Natural killer cell treated with Interleukin-12 subunit alpha and Interleukin-12 subunit beta and Interleukin-15 and Interleukin-18, amount 100 ng/mL, for 72 hours (primary cell): ENCODE measurements at places on chromosomes 4 and X. TPM values are rescaled to one million over a fixed set of nuclear protein-coding genes. Genes with fewer than 3 reads are reported as not detected.
A peak's percentile ranks its signal among the peaks of the same experiment; 100 is the strongest.

DNA sequence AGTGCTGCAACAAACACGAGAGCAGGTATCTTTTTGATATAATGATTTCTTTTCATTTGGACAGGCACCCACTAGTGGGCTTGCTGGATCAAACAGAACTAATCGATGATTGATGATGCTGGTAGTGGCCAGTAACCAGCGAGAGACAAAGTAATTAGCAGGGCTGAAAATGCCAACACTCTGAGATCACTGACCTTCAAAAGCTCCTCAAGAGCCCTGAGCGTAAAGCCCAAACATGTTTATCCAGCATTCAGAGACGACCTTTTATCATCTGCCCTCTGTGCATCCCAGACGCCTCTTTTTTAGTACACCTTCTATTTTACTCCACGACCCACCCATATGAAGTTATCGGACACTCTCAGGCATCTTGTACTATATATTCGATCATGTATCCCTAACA is 186.2 kb downstream of the PRDM5 start:
- no peak overlapping the region for H3K27ac ChIP-seq
- H3K27me3 ChIP-seq, result peaks cover 23% of the 10 kb centered on the region
- H3K4me1 ChIP-seq, result no peaks in the 10 kb centered on the region

- H3K27ac ChIP-seq, result no peak overlapping the region
- no peaks in the 10 kb centered on the region for H3K27me3 ChIP-seq
- no peaks in the 10 kb centered on the region for H3K4me1 ChIP-seq
- no peak overlapping the region for H3K4me3 ChIP-seq
- peaks cover 6% of the 10 kb centered on the region for H3K36me3 ChIP-seq
Observed at GRCh38 chr4:107408968-107409367, 311.1 kb downstream of the PAPSS1 start.

DNA sequence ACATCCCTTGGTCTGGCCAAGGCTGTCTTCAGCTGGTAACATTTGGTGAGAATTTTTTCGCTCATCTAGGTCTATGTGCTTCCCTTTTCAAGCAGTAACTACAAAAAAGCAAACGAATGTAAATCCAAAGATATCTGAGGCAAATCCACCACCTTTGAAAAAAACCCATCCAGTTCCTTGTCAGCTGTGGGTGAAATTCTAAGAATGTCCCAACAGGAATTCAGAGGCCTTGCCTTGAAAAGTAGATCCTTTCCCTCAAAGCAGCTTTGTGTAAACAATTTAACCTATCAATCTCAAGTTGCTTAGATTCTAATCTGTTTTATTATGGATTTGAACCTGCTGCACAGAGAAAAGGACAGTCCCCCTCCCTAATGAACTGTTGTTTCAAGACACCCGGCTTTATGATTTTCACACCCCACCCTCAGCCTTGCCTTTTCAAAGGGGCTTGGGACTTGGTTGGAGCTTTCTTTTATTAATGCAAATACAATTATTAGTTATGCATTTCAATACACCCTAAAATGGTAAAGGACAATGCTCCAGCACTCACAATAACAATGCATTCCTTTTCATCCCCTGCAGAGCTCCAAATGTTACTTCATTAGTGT is 166.6 kb downstream of the LDB2 start:
- no peak overlapping the region for H3K4me3 ChIP-seq
- no peak overlapping the region for H3K27ac ChIP-seq
- DNase-seq, result no peak
- H3K36me3 ChIP-seq, result no peaks in the 10 kb centered on the region

DNA sequence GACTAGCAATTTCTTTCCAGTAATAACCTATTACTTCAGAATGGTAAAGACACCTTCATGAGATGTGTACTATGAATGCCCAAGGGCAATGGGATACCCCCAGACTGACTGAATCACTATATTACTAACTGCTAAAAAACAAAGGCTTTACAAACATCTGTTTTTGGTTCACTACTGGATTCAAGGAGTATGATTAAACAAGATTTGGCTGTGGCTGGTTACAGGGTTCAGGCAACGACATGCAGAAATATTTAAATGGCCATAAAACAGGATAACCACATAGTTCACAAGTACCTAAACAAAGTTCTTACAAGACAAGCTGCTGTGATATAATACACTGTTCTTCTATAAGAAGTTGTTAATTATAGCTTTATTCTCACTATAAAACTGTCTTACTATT is 128.2 kb downstream of the FRYL start:
- peaks cover 47% of the 10 kb centered on the region for H3K4me1 ChIP-seq
- no peak overlapping the region for H3K4me3 ChIP-seq
- H3K27me3 ChIP-seq, result no peaks in the 10 kb centered on the region
- DNase-seq, result no peak

The SPANXB1 gene
- total RNA-seq, result not detected

The NUP62CL gene
- total RNA-seq, result 1.1 TPM

- H3K4me3 ChIP-seq, result no peak overlapping the region
- no peak overlapping the region for H3K27ac ChIP-seq
- H3K36me3 ChIP-seq, result peaks cover 6% of the 10 kb centered on the region
Observed at GRCh38 chr4:150569998-150570535, 11.9 kb upstream of the MAB21L2 start.

The CYLC1 gene
- not detected for total RNA-seq

- peaks cover 5% of the 10 kb centered on the region for H3K27me3 ChIP-seq
- no peak overlapping the region for H3K27ac ChIP-seq
- H3K4me1 ChIP-seq, result no peaks in the 10 kb centered on the region
- no peak for DNase-seq
- no peak overlapping the region for H3K4me3 ChIP-seq
- H3K36me3 ChIP-seq, result peaks cover 8% of the 10 kb centered on the region
Observed at GRCh38 chr4:151951671-151952050, 190.9 kb upstream of the GATB start.

DNA sequence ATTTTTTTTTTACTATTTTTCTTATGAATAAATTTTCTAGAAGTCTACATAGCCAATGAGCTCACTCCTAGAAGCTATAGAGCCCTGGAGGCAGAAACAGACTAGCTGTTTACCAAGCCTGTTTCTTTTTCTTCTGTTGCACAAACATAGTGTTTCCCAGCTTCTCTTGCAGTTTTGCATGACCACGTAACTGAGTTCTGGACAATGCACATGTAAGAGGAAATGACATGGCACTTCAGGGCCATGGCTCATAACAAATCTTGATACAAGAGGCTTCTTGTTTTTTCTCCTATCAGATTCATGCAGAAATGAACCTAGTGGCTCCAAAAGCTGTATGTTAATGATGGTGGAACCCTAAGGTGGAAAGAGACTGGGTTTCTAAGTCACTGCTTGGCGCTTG is 127.4 kb downstream of the ZNF330 start:
- DNase-seq, result no peak
- H3K4me1 ChIP-seq, result no peaks in the 10 kb centered on the region
- H3K27ac ChIP-seq, result no peak overlapping the region
- H3K4me3 ChIP-seq, result no peak overlapping the region

The CFAP299 gene
- total RNA-seq, result not detected

DNA sequence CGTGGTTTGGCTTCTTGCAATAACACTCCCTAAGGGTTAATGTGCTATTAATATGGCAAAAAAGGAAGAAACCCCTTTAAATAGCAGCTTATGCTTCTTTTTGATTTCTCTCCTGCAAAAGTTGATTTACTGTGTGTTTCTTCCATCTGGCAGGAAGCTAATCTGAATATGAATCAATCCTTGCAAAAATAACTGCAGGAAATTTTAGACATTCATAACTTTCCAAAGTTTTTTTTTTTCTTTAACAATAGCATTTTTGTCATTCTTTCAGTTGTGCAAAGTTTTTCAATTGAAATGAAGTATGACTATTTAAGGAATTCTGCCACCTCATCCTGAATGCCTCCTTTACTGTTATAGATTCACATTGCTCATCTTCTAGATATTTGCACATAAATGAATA is 115.6 kb downstream of the SPANXA1 start:
- no peaks in the 10 kb centered on the region for H3K4me1 ChIP-seq
- peaks cover 5% of the 10 kb centered on the region for H3K36me3 ChIP-seq
- H3K27me3 ChIP-seq, result no peaks in the 10 kb centered on the region
- no peak for DNase-seq

DNA sequence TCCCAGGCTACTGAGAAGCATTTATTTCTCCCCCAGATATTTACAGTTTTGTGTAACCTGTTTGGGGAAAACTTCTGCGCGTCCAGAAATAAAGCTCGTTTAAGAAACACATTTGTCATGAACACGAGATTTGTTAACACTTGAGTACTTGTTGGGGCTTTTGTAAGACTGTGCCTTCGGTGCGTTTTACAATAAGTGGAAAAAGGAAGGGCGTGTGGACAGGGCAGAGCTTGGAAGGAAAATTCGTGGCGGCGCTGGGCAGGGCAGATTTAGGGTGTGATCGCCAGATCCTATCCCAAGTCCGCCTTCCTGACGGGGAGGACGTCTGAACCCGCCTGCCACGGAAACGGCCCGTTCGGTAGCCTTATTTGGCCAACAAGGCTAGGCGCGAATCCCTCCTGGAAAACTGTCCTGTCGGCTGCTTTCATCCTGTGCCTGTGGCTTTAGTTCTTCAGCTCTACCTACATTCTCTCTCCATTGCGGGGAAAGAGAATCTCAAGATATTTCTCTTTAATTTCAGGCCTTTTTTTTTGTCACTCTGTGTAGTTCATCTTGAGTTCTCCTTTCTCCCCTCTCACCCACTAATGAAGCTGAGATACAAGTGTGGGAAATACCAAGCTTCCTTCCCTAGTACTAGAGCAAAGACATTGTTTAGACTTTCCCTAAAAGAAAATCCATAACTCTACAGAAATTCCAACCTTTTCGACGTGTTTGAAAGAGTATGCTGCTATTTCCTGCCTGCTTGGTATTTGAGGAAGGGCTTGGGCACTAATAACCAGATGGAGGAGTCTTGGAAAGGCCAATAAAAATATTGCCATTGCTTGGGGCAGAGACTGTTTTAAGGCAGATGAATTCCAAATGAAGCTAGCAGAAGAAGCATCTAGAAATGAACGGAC is 982 bp downstream of the PDLIM5 start:
- peak overlapping the region; percentile 0 for H3K27ac ChIP-seq
- H3K4me3 ChIP-seq, result peak overlapping the region; percentile 86
- DNase-seq, result no peak
- peaks cover 22% of the 10 kb centered on the region for H3K4me1 ChIP-seq

DNA sequence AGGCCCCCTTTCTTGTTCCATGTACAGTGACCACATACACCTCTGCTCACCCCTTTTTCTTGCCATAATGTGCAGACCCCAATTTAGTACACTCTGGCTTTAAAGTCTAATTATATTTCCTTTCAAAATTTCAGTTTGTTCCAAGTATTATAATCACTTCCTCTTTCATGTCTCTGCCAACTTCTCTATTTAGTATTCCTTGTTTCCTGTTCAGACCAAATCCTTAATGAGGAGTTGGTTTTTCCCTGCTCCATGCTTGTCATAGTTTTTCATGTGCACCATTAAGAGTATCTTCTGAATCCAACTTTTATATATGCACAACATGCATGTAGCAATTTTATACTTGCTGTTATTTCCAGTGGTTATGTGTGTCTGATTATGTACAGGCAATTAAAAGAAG is 32.3 kb downstream of the USP53 start:
- H3K4me3 ChIP-seq, result no peak overlapping the region
- no peak overlapping the region for H3K27ac ChIP-seq
- no peaks in the 10 kb centered on the region for H3K36me3 ChIP-seq
- H3K27me3 ChIP-seq, result no peaks in the 10 kb centered on the region
- H3K4me1 ChIP-seq, result no peaks in the 10 kb centered on the region
- DNase-seq, result no peak

DNA sequence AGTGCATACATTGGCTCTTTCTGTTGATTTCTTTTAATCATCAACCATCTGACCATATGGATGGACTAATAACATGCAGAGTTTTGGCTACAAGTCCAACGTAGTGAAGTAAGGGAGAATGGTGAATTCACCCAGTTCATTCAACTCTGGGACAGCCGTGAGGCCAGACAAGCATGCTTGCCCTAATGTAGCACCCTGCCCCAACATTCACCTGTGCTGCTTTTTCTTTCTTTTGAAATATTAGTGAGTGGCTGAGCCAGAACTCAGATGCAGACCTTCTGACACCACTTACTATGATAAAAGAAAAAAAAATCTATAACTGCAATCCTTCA is 17.5 kb downstream of the ARSJ start:
- no peaks in the 10 kb centered on the region for H3K27me3 ChIP-seq
- no peak overlapping the region for H3K4me3 ChIP-seq
- no peaks in the 10 kb centered on the region for H3K4me1 ChIP-seq
- DNase-seq, result no peak
- H3K36me3 ChIP-seq, result peaks cover 10% of the 10 kb centered on the region
